ENCODE measurements at places on chromosomes 1 and 21.

DNA sequence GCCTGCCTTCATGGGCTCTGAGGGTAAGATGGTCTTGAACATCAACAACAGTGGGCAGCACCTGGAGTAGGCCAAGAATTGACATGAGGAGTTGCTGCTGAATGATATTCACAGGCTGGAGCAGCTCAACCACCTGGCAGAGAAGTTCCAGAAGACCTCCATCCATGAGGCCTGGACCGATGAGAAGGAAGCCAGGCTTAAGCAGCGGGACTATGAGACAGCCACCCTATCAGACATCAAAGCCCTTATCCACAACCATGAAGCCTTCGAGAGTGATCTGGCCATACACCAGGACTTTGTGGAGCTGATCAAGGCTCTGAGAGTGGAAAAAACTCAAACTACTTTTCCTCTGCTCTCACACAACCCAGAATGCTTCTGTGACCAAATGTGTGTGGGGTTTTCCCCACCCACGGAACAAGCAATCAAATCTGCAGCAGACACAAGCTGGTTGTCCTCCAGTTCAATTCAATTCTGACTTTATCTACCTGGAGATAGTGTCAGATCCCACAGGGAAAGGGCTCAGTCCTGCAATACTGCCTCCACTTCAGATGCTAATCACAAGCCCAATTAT, 12.1 kb upstream of the EPHA10 start:
- no peak for DNase-seq

- peak; percentile 46 for DNase-seq
These were observed 164.7 kb upstream of the RGS18 start for GRCh38 chr1:191993549-191993948.

DNA sequence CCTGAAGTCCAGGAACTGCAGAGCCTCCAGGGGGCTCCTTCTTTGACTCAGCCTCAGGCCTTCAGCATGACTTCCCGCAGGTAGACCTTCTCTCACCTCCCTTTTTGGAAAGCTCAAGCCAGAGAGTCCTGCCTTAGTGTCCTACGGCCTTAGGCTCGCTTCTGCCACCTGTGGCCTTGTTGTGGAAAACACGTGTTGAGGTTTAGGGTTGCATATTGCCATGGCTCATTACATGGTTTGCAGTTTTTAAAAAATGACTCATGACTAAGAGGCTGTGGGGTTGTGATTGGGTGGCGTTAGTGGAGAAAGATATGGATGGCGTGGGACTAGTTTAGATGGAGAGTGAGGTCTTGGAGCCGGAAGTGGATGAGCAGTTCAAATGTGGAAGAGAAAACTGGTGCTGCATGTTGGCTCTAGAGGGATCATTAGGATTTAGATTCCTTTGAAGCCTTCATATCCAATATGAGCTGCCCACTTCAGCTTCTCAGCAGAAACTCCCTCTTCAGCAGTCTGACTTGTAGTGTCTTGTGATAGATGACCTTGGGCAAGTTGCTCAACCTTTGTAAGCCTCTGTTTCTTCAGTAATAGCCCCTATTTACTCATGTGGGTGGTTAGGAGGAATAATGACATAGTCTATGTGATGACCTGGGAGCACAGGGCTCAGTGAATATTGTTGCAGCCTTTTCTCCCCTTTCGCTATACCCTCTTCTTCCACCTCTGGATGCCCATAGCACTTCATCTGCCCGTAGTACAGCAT, 6.5 kb upstream of the FGGY start:
- DNase-seq: peak; percentile 58

GRCh38 chr21:27298465-27298864, 331.6 kb upstream of the ADAMTS5 start:
- no peak for DNase-seq
